Activated CD8-positive, alpha-beta memory T cell treated with anti-CD3 and anti-CD28 coated beads, Interleukin-2, amount 10 ng/mL, durations not matched to agents 7 days and 5 days (primary cell): ENCODE measurements at places on chromosomes 3 and 15.

- DNase-seq = no peak
Measured at GRCh38 chr3:153247331-153248330, 85.6 kb downstream of the RAP2B start.

DNA sequence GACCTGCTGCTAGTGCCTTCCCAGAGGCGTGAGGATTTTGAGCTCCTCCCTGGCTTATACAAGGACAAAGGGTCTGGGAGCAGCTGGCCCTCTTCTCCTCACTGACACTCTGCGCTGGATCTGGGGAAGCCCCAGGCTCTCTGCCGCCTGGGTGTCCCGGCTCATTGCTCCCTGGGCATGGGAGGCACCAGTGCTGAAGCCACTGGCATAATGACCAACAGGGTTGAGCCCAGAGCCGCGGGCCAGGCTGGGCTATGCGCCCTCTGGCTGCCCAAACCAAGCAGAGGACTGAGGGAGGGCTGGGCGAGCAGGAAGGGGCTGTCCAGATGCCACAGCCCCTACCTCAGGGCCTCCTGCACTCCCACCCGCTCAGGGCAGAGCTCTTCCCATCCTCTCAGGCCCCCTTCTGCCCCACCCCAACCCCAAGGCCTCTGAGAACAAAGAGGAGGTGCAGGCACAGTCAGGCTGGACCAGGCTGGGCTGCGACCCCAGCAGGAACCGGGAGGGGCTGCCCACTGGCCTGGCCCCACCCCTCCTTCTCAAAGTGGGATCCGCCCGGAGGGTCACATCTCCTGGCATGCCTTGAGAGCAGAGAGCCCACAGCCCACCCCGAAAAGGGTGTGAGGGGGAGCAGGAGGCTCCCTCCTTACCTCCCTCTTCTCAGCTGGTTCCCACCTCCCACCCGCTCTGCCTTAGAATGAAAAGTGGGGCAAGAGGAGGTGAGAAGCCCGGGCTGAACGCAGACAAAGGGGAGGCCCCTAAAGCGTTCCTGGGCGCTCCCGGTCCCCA is 1.6 kb downstream of the LINGO1 start:
- no peak for DNase-seq

DNA sequence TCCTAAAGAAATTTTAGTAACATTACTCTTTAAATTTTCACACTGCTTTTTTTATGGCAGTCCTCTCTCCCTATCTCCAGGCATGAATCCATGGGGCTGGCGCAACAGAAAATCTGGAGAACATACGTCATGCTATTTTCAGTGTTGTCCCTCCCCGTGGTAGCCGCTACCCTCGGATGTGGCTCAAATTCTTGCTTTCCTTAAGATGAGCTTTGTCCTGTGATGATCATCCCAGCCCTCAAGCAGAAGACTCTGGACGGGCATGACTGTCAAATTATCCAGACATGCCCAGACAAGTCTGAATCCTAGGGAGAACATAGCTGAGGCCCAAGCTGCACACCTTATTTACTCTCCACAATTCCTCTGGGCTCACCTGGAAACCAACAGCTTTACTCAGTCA is 49.1 kb downstream of the FMN1 start:
- no peak for DNase-seq

DNA sequence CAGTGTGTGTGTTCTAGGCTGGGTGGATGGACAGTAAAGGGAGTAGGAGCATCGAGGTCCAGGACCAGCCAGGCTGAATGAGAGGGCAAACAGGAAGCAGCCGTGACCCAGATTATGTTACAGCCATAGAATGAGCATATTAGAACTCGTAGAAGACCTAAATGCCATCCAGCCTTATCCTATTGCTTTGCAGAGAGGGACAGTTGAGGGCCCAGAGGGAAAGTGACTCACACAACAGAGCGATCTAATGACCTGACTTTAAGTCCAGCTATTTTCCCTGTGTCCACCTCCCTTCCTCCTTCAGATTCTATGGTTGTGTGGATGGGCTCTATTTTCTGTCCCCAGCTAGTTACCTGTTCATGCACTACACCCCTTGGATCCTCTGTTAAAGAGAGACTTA is 634.1 kb upstream of the TBL1XR1 start:
- DNase-seq = no peak
